Activated CD4-positive, alpha-beta T cell treated with anti-CD3 and anti-CD28 coated beads, Interleukin-2, amount 10 ng/mL, durations not matched to agents 7 days and 5 days (primary cell): ENCODE measurements at places on chromosomes 7 and 10.

GRCh38 chr7:142915315-142915714 is 18.2 kb downstream of the TRPV5 start:
- H3K4me3 ChIP-seq, result no peak overlapping the region
- H3K27me3 ChIP-seq, result peaks cover 19% of the 10 kb centered on the region
- H3K4me1 ChIP-seq, result no peaks in the 10 kb centered on the region
- H3K36me3 ChIP-seq, result no peaks in the 10 kb centered on the region

GRCh38 chr10:112052166-112052565 is 131.4 kb downstream of the GPAM start:
- H3K27ac ChIP-seq, result peak overlapping the region; percentile 38
- H3K27me3 ChIP-seq, result no peaks in the 10 kb centered on the region
- H3K4me1 ChIP-seq, result no peaks in the 10 kb centered on the region
- no peaks in the 10 kb centered on the region for H3K36me3 ChIP-seq
- no peak overlapping the region for H3K4me3 ChIP-seq

DNA sequence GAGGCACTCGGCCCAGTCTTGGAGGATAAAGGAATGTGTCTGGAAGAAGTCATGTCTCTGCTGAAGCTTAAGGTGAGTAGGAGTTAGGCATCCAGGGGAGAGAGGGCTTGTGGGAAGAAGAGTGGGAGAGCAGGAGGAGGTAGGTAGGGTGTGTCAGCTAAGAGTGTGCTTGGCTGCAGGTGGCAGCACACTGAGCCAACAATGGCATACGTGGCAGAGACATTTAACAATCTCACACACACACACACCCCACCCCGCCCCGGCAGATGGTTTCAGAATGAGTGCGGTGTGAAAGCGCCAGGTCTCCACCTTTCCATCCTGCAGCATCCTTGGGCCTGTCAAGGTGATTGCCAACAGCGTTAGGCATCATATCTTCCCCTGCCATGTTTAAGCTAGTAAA is 11.2 kb upstream of the ARPC1A start:
- peaks cover 23% of the 10 kb centered on the region for H3K4me1 ChIP-seq
- no peaks in the 10 kb centered on the region for H3K36me3 ChIP-seq
- no peak overlapping the region for H3K27ac ChIP-seq
- DNase-seq, result peak; percentile 40

DNA sequence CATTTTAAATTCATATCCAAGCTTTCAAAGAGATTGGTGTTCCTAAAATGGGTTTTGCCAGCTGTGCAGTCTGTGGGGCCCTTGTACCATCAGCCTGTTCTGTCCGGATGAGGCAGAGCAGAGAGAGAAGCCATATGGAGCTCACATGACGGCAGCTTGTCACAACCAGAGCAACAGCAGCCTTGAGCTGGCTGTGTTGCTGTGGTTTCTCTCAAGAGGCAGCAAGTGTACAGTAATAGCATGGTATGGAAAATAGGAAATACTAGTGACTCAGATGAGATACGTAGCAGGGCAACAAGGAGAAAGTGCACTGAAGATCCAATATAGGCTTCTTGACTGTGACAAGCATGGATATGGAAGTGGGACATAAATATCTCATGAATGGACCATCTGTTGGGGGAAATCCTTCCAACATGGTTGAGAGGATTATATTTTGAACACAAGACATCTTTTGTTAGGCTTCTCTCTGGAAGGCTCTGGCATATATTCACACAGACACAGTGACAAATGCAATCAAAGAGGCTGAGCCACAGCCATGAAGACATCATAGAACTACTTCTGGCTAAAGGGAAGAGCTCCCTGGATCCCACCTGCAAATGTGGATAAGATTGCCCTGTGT is 251.0 kb upstream of the TAC1 start:
- no peaks in the 10 kb centered on the region for H3K36me3 ChIP-seq
- no peak overlapping the region for H3K27ac ChIP-seq
- H3K4me3 ChIP-seq, result no peak overlapping the region
- H3K4me1 ChIP-seq, result no peaks in the 10 kb centered on the region

GRCh38 chr7:44396931-44397545 is 71.6 kb upstream of the CAMK2B start:
- H3K27me3 ChIP-seq, result no peaks in the 10 kb centered on the region
- DNase-seq, result no peak
- H3K27ac ChIP-seq, result no peak overlapping the region
- H3K4me3 ChIP-seq, result no peak overlapping the region

DNA sequence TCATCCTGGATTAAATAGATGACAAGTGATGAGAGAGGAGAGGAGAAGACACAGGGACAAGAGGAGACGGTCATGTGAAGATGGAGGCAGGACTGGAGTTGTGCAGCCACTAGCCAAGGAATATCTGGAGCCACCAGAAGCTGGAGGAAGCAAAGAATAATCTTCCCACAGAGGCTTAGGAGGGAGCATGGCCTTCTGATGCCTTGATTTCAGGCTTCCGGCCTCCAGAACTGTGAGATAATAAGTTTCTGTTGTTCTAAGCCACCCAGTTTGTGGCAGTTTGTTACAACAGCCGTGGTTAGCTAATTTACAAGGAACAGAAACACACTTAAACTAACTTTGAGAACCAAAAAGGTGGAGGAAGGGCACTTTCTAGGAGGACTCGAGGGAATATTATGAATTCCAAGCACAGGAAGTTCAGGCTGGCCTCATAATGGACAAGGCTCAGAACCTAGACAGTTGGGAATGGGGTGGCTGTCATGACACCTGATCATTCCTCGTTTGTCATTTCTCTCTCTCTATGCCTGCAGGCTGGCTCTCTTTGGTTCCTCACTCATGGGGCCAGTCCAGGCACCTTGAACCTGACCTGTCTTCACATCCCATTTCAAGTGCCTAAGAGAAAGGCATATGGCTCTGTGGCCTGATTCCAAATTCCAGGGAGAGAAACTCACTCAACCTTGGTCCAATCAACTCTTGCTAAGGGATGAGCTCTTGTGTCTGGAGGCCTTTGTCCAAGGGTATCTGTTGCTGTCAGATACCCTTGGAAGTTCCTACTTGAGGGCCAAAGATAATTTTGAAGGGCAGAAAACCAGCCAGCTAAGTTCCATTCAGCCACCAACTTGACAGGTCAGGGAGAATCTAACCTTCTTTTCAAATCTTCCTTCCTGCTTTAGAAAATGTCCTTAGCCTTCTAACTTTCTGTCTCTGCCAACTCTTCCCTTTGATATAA is 33.5 kb upstream of the PDZD8 start:
- H3K27me3 ChIP-seq, result peaks cover 9% of the 10 kb centered on the region
- no peak overlapping the region for H3K4me3 ChIP-seq
- no peak for DNase-seq
- H3K4me1 ChIP-seq, result no peaks in the 10 kb centered on the region
- no peaks in the 10 kb centered on the region for H3K36me3 ChIP-seq
- no peak overlapping the region for H3K27ac ChIP-seq

DNA sequence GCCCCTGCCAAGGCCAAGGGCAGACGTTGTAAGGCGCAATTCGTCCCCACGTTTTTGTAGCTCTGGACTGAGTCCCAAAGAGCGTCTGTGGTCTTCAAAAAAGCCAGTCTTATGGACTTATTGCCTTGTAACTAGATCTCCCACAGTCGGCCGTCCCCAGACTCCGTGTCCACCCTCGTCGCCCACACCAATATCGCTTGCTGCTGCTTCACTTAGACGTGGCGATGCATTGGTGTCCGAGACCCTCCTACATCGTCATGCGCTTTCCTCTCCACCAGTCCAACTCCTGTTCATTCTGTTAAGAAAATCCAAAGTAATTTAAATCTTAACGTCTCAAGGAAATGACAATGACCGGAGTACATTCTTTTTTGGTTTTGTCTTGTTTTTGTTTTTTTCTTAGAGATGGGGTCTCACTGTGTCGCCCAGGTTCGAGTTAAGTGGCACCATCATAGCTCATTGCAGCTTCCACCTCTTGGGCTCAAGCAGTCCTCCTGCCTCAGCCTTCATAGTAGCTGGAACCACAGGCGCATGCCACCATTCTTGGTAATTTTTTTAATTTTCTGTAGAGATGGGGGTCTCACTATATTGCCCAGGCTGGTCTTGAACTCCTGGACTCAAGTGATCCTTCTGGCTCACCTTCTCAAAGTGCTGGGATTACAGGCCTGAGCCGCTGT is 851 bp downstream of the KIFBP start:
- DNase-seq, result no peak
- H3K27ac ChIP-seq, result peak overlapping the region; percentile 96

- DNase-seq, result no peak
- no peaks in the 10 kb centered on the region for H3K27me3 ChIP-seq
- H3K36me3 ChIP-seq, result no peaks in the 10 kb centered on the region
- H3K4me1 ChIP-seq, result peaks cover 5% of the 10 kb centered on the region
- H3K4me3 ChIP-seq, result no peak overlapping the region
Observed at GRCh38 chr7:16412274-16413254, 8.8 kb downstream of the CRPPA start.

DNA sequence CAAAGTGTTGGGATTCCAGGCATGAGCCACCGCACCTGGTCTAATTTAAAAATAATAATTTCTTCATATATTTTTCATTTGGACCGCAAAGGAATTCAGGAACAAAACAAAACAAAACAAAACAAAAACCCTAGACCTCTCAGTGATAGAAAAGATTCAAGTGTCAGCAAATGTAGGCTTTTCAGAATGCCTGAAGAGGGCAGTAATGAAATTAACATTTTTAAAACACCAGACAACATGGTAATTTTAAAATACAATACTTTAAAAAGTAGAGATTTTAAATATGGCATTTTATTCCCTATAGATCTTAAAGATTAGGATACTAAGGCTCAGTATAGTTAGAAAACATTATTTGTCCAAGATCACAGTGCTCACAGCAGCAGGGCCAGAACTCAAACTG is 36.6 kb downstream of the DNMBP start:
- no peaks in the 10 kb centered on the region for H3K27me3 ChIP-seq
- peaks cover 3% of the 10 kb centered on the region for H3K36me3 ChIP-seq
- DNase-seq, result no peak
- H3K4me1 ChIP-seq, result no peaks in the 10 kb centered on the region

GRCh38 chr7:26646336-26647048 is 217.9 kb downstream of the SKAP2 start:
- H3K36me3 ChIP-seq, result no peaks in the 10 kb centered on the region
- no peak overlapping the region for H3K4me3 ChIP-seq
- H3K27me3 ChIP-seq, result peaks cover 15% of the 10 kb centered on the region
- DNase-seq, result no peak

- H3K27ac ChIP-seq, result no peak overlapping the region
- peaks cover 4% of the 10 kb centered on the region for H3K4me1 ChIP-seq
- H3K27me3 ChIP-seq, result no peaks in the 10 kb centered on the region
- H3K36me3 ChIP-seq, result no peaks in the 10 kb centered on the region
- H3K4me3 ChIP-seq, result no peak overlapping the region
- no peak for DNase-seq
Observed at GRCh38 chr7:73742753-73743641, 4.4 kb upstream of the ABHD11 start.

- peak overlapping the region; percentile 88 for H3K27ac ChIP-seq
- H3K27me3 ChIP-seq, result no peaks in the 10 kb centered on the region
- H3K4me1 ChIP-seq, result peaks cover 94% of the 10 kb centered on the region
- no peak for DNase-seq
- H3K36me3 ChIP-seq, result peaks cover 73% of the 10 kb centered on the region
Observed at GRCh38 chr10:14562218-14563075, 212.2 kb downstream of the FAM107B start.

GRCh38 chr7:78296644-78297371 is 498.2 kb downstream of the PHTF2 start:
- no peaks in the 10 kb centered on the region for H3K27me3 ChIP-seq
- DNase-seq, result no peak
- H3K27ac ChIP-seq, result no peak overlapping the region
- no peak overlapping the region for H3K4me3 ChIP-seq
- no peaks in the 10 kb centered on the region for H3K36me3 ChIP-seq
- no peaks in the 10 kb centered on the region for H3K4me1 ChIP-seq

GRCh38 chr10:96317067-96317833 is 13.0 kb downstream of the DNTT start:
- no peaks in the 10 kb centered on the region for H3K36me3 ChIP-seq
- H3K27me3 ChIP-seq, result no peaks in the 10 kb centered on the region
- no peaks in the 10 kb centered on the region for H3K4me1 ChIP-seq
- H3K4me3 ChIP-seq, result no peak overlapping the region

DNA sequence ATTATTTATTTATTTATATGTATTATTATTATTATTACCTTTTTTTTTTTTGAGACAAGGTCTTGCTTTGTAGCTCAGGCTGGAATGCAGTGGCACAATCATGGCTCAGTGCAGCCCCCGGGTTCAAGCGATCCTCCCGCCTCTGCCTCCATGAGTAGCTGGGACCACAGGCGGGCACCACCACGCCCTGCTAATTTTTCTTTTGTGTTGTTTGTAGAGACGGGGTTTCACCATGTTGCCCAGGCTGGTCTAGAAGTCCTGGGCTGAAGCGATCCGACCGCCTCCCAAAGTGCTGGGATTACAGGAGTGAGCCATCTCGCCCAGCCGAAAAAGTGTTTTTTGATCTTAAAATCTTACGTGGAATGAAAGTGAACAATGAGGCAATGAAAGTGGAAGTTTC is 79.4 kb upstream of the C1GALT1 start:
- H3K4me1 ChIP-seq, result peaks cover 29% of the 10 kb centered on the region
- H3K36me3 ChIP-seq, result peaks cover 4% of the 10 kb centered on the region
- H3K27ac ChIP-seq, result no peak overlapping the region
- H3K4me3 ChIP-seq, result no peak overlapping the region

GRCh38 chr7:123208793-123209192 is 9.0 kb upstream of the SLC13A1 start:
- H3K4me3 ChIP-seq, result no peak overlapping the region
- no peaks in the 10 kb centered on the region for H3K36me3 ChIP-seq
- no peaks in the 10 kb centered on the region for H3K27me3 ChIP-seq
- H3K27ac ChIP-seq, result no peak overlapping the region
